Activated naive CD4-positive, alpha-beta T cell treated with anti-CD3 and anti-CD28 coated beads for 36 hours (primary cell): ENCODE measurements at places on chromosomes 2 and 18. TPM values are rescaled to one million over a fixed set of nuclear protein-coding genes. Genes with fewer than 3 reads are reported as not detected.

GRCh38 chr18:79950515-79951341, 725 bp downstream of the SLC66A2 start:
- DNase-seq = no peak

DNA sequence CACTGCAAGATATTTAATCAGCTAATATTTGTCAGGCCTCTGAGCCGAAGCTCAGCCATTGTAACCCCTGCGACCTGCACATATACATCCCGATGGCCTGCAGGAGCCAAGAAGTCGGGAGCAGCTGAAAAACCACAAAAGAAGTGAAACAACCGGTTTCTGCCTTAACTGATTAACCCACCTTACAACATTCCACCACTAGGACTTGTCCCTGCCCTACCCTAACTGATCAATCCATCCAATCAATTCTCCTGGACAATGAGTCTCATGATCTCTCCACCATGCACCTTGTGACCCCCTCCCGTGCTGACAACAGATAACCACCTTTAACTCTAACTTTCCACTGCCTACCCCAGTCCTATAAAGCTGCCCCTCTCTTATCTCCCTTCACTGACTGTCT, 945.4 kb upstream of the GYPC start:
- no peak for DNase-seq

DNA sequence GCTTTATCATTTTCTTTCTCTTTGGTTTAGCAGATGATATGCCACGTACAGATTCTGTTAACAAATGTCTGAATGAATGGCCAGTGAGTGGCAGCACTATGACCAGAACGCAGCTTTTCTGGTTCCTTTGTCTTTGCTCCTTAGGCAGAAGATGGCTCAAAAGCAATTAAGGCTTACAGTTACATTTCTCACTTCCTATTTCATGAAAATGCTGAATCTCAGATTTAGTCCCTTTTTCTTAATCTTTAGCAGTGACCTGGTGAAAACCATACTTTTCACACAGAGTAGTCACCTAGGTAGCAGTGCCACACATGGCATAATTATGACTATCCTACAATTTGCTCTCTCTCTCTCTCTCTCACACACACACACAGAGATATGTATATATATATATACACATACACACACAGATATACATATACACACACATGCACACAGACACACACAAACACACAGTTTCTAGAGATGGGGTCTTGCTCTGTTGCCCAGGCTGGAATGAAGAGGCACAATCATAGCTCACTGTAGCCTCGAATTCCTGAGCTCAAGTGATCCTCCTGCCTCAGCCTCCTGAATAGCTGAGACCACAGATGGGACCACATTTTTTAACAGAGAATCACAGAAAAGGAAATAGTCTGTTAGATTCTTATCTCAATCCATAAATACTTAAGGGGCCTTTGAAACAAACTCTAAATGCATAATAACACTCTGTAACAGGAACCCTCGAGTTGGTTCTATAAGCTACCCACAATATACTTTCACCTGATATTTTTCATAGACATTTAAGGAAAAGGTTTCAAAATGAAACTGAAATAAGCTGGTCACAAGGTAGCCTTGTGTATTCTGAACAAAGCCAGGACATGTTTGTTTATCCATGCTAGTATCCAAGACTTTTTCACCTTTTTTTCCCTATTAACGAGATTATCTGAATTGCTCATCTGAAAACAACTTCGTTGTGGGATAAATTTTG, 11.6 kb downstream of the PDE6D start:
- no peak for DNase-seq

GRCh38 chr2:45836316-45836715, 184.8 kb downstream of the PRKCE start:
- DNase-seq = no peak

DNA sequence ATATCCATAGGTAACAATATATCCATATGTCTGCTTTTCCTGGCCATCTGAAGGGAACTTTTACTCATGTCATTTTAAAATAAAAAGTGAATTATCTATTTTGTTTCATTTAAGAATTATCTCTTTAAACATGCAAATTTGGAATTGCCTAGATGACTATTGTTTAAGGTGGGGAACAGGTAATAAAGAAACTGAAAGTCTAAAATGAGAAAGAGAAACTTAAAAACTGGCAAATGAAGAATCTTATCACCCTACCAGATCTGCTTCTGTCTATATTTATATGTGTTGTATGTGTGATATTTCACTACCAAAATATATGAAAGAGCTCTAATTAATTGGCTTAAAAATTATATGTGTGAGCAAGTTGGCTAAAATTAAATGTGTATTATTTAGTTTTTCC, 243.2 kb upstream of the KCNH7 start:
- DNase-seq = no peak

DNA sequence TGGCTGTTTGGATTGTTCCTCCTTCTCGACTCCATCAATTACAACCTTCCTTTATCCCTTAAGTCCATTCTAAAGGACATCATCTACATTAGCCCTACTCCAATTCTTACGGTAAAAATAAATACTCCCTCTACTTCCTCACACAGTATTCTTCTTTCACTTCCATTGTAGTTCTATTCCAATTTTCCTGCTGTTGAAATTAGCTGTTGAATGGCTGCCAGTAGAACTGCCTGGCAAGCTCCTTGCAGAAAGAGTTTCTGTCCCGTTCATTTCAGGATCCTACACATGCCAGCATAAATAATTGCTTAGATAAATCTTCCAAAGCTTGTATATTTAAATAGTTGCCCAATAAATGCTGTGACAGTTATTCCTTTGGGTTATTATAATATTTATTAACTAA, 459.3 kb upstream of the TRIB2 start:
- no peak for DNase-seq

GRCh38 chr2:99431587-99432275, 58.1 kb downstream of the REV1 start:
- no peak for DNase-seq

The SNORC gene
- 0.72 TPM for total RNA-seq

The SCYGR1 gene
- total RNA-seq = not detected

The SLC38A11 gene
- total RNA-seq = not detected

The UGT1A7 gene
- total RNA-seq = not detected
